Stimulated activated CD8-positive, alpha-beta memory T cell treated with anti-CD3 and anti-CD28 coated beads, Interleukin-15, amount 100 ng/mL, for 24 hours (primary cell): ENCODE measurements at places on chromosomes 6 and 20.
A peak's percentile ranks its signal among the peaks of the same experiment; 100 is the strongest.

DNA sequence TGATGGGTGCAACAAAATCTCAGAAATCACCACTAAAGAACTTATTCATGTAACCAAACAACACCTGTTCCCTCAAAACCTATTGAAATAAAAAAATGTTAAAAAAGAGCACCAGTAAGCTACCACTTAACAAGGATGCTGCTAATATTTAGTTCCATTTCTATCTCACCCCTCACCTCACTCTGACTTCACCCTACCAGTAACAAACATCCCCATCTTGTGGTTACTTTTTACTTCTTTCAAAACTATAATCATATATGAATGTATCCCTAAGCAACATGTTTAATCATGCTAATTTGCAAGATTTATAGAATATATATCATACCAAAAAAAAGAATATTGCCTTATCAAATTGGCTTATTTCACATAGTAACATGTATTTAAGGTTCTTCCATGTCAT, 27.4 kb upstream of the SLC24A3 start:
- no peak for DNase-seq

DNA sequence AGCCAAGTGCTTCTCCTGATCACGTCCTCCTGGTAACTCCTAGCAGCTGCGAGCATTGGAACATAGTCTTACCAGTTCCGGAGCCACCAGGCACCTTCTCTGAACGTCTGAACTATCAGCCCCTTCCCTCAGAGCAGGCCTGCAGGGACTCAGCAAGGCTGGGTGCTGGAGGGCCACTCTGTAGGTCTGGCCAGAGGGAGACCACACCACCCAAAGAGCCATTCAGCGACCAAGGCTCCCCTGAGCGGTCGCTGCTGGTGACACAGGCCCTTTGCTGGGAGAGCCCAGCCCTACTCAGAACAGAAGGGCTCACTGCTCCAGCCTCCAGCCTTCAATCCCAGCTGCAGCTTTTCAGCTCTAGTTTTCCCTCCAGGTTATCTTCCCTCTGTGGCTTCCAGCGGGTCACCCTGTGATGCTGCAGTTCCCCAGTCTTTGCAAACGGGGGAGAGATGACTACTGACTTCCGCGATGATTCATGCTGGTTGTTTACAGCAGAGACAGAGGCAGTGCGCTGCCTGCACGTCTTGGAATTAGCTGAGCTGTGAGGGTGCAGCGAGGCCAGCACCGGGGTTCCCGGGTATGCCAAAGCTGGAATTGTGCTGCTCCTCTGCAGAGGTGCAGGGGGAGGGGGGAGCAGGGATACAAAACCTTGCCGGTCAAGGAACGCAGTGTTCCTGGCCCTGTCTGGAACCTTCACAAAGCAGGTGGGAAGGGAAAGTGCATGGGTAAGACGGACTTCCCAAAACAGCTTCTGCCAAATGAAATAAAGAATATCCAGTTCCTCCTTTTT, 161.4 kb downstream of the LY86 start:
- DNase-seq = no peak

- no peak for DNase-seq
Observed at GRCh38 chr6:32700391-32701040, 34.1 kb upstream of the HLA-DQB1 start.

- no peak for DNase-seq
Observed at GRCh38 chr6:19399406-19399805, 437.8 kb upstream of the ID4 start.

- DNase-seq = no peak
Observed at GRCh38 chr20:32363492-32363891, 5.4 kb downstream of the ASXL1 start.

DNA sequence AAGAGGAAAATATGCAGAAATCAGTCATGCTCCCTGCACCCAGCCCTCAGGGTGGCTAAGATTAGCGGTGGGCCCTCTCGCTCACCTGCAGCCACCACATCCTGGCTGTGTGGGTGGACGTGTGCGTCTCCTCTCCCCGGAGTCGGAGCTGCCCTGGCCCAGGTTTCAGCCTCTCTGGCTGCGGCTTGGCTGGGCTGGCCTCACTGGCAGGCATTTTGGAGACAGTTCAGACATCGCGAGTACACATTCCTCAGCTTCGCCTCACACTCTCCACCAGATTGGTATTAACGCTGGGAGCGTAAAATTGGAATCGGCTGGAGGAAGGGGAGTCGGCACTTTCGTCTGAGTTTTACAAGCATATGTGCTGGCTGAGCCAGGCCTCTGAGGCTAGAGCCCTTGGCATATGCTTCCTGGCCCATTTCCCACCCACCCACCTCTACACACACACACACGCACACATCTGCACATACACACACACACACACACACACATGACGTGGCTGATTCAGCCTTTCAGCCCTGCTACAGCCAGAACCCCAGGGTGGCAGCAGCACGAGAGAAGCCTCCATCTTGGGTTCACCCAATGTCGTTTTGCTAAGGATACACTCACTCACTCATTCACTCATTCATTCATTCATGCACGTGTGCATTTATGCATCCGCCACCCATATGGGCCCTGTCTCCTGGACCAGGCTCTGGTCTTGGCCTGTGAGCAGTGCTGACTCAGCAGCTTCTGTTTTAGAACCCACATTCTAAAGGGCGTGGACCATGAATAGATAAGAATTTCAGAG, 42.9 kb downstream of the BCAS4 start:
- DNase-seq = no peak

DNA sequence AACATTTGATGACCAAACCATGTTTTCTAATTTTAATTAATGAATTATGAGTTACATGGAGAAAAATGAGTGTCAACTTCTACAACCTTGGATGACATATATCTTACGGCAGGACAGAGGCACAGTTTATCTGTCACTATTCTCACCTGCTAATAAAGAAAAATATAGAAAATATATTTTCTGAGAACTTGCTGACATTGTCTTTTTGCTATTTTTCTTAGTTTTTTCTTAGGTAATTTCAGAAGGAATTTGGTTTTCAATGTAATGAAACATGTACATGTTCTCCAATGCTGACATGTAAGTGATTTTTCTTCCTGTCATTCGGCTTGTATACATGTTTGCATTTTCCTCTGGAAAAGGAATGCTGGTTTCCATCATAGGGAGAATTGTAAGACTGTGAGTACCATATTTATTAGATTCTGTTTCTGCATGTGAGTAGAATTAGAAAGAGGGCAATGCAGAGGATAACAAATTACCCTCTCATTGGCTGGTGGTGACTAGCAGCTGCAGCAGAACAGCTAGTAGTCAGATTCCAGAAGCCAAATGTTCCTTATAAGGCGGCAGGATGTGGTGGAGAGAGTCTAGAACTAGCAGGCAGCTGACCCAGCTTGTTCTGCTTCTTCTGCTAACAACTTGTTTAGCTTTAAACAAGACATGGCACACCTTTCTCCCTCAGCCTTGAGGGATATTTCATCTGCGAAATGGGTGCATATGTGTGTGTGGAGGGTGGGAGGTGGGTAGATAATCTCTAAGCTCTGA, 132.8 kb upstream of the SPACA1 start:
- no peak for DNase-seq

GRCh38 chr6:29989211-29989610, 46.9 kb downstream of the HLA-A start:
- no peak for DNase-seq

DNA sequence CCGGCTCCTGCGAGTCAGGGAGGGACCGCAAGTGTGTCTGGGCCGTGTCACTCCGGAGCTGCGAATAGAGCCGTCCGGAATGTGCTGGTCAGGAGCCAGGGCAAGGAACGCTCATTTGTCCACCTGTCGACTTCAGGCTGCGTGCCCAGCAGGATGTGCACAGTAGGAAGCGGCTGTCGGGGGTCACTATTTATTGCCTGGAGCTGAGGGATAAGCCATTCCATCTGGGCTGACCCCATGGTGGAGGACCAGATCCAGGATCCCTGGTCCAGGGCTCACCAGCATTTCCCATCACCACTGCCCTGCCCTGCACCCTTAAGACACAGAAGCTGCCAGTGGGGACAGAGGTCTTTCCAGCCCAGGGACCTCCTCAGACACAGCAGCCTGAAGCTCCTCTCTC, 14.7 kb downstream of the NTSR1 start:
- DNase-seq = no peak

DNA sequence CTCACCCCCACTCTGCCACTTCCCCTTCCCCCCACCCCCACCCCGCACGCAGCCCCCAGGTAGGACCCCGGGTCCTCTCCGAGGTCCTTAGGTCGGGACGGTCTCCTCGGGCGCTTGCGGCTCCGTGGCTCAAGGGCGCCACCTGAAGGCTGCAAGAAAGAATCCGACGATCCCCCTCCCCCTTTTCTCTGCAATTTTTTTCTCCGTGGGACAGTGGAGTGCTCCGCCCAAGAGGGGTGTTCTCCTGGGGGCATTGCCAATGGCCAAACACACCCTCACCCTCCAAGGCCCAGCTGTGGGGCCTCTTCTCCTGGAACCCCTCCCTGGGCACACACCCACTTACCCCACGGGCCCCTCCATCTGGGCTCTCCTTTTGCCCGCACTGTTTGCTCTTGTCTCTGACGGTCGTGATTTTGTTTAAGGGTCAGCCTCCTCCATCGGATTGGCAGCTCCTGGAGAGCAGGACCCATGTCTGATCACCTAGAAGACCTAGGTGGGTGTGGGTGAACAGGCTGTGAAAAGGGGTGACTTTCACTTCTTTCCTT, 1.1 kb upstream of the TMEM74B start:
- DNase-seq = peak; percentile 6

DNA sequence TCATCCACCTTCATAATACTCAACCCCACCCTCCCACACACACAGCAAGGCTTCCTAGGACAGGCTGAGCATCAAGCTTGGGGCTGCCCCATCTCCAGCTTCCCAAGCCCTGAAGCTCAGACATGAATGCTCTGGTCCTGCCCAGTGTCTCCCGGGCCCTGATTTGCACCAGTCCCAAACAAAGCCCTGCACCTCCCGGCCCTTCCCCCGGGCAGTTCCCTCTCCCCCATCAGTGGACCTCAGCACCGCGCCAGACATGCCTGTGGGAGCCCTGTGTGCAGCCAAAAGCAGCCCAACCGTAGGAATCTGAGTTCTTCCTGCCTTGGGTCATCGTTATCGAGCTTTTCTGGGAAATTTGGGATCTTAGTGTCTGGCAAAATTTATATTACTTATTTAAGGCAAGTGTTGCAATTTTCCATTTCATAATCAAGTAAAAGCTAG, 63.5 kb downstream of the THBS2 start:
- no peak for DNase-seq
